ENCODE measurements at places on chromosomes 7 and 10.

GRCh38 chr7:141053626-141054025 lies 20.2 kb upstream of the TMEM178B start:
- no peak for DNase-seq

DNA sequence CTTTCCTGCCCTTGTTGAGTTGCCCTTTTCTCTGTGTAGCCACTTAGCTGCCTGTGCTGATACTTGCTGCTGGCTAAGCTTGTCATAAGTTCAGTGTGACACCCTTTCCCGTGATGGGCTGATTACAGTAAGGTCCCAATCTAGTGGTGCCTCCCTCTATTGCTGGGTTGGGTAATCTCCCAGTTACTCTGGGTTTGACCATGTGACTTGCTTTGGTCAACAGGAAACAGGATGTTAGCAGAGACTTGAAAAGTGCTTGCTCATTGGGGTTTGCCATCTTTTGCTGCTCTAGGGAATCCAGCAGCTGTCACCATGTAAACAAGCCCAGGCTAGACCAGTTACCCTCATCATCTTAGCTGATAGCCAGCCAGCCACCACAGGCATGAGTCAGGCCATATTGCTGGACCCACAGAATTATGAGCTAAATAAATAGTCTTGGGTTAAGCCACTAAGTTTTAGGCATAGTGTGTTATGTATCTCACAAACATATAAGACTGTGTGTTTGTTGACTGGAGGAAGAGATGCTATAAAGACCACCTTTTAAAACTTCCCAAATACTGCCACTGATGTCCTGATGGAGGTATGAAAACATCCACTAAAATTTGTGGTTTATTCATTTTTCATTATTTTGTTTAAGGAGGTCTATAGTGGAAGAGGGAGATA lies 4.0 kb upstream of the LEP start:
- DNase-seq = no peak

DNA sequence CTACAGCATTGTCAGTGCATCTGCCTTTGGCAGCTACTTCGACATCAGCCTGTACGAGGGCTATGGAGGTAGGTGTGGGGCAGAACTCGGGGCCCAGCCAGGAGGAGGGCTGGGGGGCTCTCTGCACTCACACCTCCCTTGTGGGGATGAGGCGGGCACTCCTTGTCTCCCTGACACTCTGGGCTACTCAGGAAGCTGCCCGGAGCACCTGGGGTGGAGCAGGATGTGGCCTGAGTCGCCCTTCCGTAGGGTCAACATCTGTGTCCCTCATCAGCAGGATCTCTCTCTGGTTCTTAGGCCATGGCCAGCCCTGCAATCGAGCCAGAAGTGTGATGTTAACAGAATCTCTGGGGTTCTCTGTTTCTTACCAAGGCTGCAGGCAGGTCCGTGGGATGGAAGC lies 40.2 kb downstream of the C10orf105 start:
- no peak for DNase-seq

GRCh38 chr7:70294211-70294911 lies 696.1 kb downstream of the AUTS2 start:
- no peak for DNase-seq

- DNase-seq = no peak
These were observed 128.7 kb upstream of the LYZL1 start for GRCh38 chr10:29160150-29160617.

GRCh38 chr10:35089611-35090161 lies 455 bp downstream of the CUL2 start:
- DNase-seq = no peak

All from stimulated activated CD4-positive, alpha-beta T cell treated with anti-CD3 and anti-CD28 coated beads, TNF-alpha, amount 100 ng/mL, for 24 hours (primary cell).